ENCODE measurements at places on chromosomes 16 and 17.

DNA sequence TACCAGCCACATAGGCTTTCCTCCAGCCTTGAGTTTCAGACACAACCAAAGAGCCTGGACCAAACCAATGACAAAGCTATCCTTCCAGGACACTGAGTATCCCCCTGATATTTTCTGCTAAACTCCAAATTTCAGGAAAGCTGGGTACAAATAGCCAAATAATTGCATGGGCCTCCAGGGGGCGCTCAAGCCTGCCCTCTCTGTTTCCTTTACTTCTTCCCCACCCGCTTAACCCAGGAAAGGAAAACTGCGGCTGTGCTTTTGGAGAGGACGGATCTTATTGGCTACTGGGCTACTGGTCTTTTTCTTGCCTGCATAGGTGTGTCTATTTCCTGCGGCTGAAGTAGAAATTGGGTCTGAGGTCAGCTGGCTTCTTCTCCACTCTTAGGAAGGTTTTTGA is 30.1 kb downstream of the GNGT2 start:
- peak; percentile 63 for DNase-seq

- DNase-seq: no peak
Measured at GRCh38 chr16:72187551-72187950, 15.6 kb upstream of the PMFBP1 start.

GRCh38 chr16:12340151-12340733 is 363.7 kb downstream of the SNX29 start:
- peak; percentile 50 for DNase-seq

DNA sequence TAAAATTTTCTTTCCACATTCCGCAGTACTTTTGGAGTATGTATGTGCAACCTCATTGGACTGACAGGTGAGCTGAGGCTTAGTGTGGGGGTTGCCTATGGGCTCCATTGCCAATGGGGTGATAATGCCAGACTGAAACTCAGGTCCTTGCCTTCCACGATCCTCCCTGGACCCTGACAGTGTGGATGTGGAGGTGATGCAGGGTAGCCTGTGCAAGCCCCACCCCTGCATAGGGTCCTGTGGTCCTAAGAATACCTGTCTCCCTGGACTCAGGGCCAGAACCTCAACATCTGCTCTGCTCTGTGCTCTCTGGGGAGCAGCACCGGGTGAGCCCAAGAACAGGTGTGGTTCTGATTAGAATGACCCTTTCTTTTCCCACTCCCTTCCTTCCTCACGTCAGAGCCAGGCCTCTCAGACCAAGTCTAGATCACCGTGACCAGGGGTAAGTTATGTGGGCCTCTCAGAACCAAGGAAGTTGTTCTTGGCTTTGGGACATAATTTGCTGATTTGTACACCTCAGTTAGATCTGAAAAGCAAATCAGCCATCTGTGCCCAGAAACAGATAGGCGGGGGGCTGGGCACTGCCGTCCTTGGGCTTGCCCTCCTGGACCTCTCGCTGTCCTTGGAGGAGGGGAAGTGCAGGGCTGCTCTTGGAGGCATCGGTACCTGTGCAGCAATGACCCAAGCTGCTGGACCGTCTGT is 8.4 kb upstream of the TNS4 start:
- no peak for DNase-seq

- no peak for DNase-seq
Measured at GRCh38 chr16:66402591-66403230, 24.4 kb upstream of the BEAN1 start.

- no peak for DNase-seq
Measured at GRCh38 chr16:80936410-80936809, 70.3 kb downstream of the CMC2 start.

DNA sequence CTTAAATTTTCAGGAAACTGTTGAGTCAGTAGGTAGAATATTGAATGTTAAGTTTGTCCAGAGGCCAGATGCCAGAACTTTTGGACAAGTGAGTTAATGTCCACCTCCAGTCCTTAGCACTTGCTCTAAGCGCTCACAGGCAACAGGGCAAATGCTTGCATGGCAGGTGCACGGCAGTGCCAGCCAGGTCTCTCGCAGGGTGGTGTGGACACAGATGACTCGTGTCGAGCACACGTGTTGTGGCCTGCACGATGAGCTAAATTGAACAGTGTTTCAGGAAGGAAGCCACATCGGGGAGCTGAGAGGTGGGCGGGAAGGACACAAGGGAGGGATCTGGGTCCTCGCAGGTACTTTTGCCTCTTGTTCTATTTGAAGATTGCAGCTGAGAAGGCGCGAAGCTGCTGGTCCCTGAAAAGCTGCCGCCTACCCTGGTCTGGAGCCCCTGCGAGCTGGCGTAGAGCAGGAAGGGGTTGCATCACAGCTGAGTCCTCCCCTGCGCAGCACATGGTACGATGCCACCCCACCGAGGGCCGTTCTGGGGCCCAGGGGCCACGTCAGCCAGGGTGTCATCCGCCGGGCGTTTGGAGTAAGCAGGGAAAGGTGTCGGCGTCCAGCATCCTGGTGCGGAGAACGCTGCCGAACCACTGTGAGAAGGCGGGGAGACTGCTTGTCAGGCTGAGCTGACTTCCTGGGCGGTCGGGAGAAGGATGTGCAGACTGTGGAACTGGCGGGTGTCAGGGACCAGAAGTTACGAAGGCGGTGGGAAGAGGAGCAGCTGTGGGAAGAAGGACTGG is 6.3 kb downstream of the RAB40C start:
- no peak for DNase-seq

GRCh38 chr17:48012151-48012520 is 25.5 kb downstream of the COPZ2 start:
- no peak for DNase-seq

DNA sequence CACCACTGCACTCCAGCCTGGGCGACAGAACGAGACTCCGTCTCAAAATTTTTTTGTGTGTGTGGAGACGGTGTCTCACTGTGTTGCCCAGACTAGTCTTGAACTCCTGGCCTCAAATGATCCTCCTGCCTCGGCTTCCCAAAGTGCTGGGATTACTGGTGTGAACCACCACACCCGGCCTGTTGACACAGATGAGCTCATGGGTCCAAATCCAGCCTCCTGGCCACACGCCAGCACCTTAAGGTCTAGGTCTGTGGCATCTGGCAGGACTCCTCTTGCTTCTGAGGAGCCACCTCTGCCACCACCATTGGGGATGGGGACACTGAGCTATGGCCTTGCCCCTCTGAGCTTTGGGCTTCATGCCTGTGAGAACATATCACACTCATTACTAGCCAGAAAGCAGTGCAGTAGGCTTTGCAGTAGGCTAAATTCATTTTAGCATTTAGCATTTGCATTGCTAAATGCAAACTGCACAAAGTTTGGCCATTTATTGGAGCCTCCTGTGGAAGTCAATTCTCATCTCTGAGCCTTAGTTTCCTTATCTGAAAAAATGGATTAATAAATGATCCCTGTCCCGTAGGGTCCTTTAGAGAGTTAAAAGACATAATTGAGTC is 5.5 kb upstream of the CDIPT start:
- DNase-seq: no peak

GRCh38 chr16:17557480-17557879 is 86.7 kb upstream of the XYLT1 start:
- DNase-seq: no peak

DNA sequence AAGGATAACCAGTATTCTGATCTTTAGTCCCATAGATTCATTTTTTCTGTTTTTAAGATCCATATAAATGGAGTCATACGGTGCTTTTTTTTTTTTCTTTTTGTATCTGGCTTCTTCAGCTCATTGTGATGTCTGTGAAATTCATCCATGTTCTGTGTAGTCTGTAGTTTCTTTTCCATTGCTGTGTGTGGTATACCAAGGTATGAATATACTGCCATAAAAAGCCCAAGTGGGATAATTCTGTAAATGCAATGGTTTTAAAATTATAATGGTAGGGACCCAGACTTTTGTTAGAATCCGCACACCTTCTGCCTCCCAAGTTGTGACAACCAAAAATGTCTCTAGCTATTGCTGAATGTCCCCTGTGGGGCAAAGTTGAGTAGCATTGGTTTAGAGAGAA is 7.6 kb downstream of the NUP93 start:
- no peak for DNase-seq

DNA sequence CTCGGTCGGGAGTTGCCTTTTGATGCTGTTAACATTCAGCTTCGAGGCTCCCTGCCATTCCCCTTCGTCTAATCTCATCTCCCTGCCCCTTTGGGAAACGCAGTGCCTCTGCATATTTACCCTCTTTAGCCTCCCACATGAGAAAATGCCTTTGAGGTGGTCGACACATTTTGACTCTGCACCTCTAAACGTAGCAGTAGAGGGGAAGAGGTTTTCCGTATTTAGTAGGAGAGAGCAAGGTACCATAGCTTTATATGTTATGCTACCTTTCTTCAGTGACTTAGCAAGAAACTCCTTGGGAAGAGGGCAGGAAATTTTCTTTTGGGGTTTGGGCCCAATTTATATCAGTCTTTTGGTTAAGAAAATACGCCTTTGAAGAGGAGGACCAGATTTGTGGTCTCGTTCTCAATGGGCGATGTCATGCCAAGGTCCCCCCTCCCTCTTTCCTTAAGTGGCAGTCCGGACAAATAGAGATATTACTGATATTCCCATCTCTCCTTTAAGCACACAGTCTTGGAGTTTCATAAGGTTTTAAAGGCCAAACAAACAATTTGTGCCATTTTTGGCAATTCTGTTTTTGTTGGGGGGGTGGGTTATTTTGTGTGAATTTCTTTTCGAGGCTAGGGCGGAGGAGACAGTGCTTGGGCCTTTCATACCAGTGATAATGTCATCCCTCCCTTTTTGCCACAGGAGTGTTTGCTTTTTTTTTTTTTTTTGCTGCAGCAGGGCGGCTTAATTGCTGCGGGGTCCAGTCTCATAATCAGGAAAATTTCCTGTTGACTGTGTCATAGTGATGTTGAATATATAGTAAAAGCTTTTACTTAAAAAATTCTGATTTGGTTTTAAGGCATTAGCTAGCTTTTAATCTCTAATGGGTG is 1.5 kb downstream of the PAFAH1B1 start:
- DNase-seq: no peak

DNA sequence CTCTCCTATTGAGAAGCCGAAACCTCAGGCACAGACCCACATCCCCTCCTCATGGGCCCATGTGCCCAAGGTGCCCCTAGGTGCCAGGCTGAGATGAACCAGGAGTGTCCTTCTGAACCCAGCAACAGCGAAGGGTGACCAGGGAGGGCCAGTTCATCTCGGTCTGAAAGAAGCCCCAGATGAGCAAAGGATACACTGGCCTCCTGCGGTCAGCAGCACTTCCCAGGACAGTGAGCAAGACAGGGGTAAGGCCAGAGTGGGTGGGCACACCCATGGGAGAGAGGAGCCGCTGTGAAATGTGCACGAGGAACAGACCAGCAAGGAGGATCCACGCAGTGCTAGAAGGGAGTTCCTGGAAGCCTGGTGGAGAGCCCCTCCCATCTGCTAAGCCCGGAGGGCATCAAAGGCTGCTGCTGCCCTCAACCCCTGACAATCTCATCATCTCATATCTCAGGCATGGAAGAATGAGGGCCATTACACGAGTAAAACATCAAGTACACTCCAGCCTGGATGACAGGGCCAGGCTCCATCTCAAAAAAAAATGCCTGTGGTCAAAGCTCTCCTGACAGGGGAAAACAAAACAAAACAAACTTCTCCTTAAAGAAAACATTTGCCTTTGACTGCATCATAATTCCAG is 3.3 kb upstream of the HBZ start:
- no peak for DNase-seq

- no peak for DNase-seq
Measured at GRCh38 chr16:3874242-3874641, 6.3 kb downstream of the CREBBP start.

- no peak for DNase-seq
Measured at GRCh38 chr17:38417210-38417951, 10.9 kb upstream of the ARHGAP23 start.
